ENCODE measurements at places on chromosomes 11 and 22. TPM values are rescaled to one million over a fixed set of nuclear protein-coding genes. Genes with fewer than 3 reads are reported as not detected.
A peak's percentile ranks its signal among the peaks of the same experiment; 100 is the strongest.

- peak; percentile 26 for ATAC-seq
Measured at GRCh38 chr22:19896665-19897355, 42.1 kb upstream of the GNB1L start.

- ATAC-seq = no peak
Measured at GRCh38 chr11:35413598-35413997, 5.8 kb downstream of the SLC1A2 start.

GRCh38 chr22:28896611-28897010 is 13.2 kb downstream of the ZNRF3 start:
- no peak for ATAC-seq

- ATAC-seq = peak; percentile 28
Measured at GRCh38 chr11:77101043-77101537, 1.6 kb upstream of the OMP start.

The KCNQ1OT1 gene
- total RNA-seq = 0.60 TPM

DNA sequence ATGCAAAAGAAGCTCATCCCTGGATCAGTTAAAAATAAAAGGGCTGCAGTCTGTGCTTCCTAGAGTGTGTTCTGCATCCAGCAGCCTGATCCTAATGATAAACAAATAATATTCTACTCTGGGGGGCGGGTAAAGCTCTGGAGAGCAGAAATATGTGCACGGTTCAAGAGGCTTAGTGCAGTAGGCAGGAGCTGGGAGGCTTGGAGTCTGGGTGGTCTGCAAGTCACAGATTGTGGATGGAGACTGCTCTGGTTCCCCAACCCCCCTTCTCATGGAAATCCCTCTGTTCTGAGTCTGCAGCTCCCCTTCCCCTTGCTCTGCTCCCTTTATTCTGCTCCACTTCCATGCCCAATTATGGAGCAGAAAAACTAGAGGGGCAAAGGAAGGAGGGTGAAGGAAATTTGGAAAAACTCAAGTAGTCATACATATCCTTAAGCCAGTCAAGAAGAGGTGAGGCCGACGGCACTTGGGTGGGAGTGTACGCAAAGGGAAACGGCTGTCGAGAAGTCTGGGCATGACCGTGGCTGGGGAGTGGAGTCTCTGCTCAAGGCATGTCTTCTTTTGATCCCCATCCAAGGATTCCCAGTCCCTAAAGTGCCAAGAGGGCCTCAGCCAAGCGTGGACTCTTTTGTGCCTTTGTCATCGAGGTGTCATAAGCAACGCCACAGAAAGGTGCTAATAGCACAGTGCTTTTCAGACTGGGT is 16.3 kb upstream of the CLMP start:
- peak; percentile 59 for ATAC-seq

The MTA2 gene
- 88.4 TPM for total RNA-seq

GRCh38 chr22:46913351-46913750 is 150.9 kb downstream of the TBC1D22A start:
- ATAC-seq = no peak

The ZC3H12C gene
- total RNA-seq = 4.6 TPM

- ATAC-seq = no peak
Measured at GRCh38 chr22:33699176-33699575, 221.1 kb downstream of the LARGE1 start.

GRCh38 chr11:111376181-111376871 is 2.7 kb downstream of the POU2AF1 start:
- ATAC-seq = peak; percentile 10

The PRODH gene
- total RNA-seq = 4.5 TPM

- ATAC-seq = no peak
Measured at GRCh38 chr11:61160487-61161189, 588 bp downstream of the VPS37C start.

GRCh38 chr11:10941414-10941813 is 83.6 kb upstream of the ZBED5 start:
- ATAC-seq = no peak

The FXYD6 gene
- total RNA-seq = 1.6 TPM

The MMP8 gene
- not detected for total RNA-seq

DNA sequence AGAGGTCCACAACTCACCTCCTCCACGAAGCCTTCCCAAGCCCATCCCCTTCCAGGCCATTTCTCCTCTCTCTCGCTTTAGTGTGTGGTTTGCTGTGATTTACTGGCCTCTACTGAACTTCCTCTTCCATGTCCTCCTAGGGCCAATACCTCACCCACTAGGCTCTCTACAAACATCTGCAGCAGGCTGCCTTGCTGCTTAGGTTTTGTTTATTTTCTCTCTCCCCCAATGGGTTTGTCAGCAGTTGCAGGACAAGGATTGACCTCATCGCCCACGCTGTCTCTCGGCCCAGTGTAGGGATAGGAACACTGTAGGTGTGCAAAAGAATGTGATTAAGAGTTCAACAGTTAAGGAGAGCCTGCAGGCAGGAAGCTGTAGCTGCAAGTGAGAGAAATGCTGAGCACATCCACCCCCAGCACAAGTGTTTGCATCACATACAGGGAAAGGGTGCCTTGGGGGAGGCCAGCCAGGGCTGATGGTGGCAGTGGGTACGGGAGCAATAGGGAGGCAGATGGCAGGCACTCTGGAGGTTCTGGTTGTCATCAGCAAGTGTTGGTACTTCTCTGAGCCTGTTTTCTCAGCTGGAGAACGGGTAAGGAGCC is 1.4 kb downstream of the PC start:
- ATAC-seq = no peak

DNA sequence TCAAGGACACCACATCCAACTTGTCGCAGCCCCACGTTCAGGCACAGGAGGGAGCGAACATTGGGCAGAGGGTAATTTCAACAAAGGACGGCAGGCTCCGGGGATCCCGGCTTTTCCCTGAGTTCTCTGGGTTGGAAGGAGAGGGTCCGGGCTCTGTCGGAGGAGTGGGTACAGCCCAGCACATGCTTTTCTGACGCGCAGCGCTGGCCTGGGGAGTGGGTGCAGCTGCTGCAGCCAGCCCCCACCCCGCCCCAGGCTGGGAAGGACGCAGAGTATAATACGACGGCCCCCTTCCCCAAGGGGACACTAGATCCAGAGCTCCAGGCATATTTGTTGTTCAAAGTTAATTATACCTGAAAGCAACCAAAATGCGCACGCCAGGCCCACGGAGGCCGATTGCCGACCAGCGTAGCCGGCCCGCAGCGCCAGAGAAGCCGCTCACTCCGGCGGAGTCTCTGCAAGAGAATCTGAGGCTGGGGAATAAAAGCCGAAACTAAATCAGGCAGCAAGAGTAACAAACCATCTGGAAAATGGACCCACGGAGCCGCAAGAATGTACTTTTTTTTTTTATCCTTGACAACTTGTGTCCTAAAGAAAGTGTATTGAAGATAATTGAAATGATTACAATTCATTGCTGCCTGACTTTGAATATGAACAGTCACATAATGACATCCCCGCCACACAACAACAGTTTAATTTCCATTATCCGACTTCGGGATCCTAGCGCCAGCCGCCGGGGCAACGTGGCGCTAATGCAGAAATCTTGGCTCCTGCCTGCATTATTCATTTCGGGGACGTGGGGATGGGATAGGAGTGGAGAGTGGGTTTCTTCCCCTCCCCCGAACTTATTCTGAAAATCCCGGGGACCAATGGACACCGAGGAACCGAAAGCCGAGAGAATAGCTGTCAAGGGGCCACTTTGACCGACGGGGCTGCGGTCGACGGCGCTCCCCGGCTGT is 14.0 kb upstream of the PAX6 start:
- ATAC-seq = no peak

The MPZL3 gene
- 20.7 TPM for total RNA-seq

GRCh38 chr11:70710192-70710591 is 311.9 kb downstream of the CTTN start:
- no peak for ATAC-seq

- no peak for ATAC-seq
Measured at GRCh38 chr11:6841694-6842093, 3.8 kb upstream of the OR10A5 start.

GRCh38 chr11:122513328-122513727 is 142.2 kb upstream of the UBASH3B start:
- no peak for ATAC-seq

The C22orf31 gene
- total RNA-seq = not detected

DNA sequence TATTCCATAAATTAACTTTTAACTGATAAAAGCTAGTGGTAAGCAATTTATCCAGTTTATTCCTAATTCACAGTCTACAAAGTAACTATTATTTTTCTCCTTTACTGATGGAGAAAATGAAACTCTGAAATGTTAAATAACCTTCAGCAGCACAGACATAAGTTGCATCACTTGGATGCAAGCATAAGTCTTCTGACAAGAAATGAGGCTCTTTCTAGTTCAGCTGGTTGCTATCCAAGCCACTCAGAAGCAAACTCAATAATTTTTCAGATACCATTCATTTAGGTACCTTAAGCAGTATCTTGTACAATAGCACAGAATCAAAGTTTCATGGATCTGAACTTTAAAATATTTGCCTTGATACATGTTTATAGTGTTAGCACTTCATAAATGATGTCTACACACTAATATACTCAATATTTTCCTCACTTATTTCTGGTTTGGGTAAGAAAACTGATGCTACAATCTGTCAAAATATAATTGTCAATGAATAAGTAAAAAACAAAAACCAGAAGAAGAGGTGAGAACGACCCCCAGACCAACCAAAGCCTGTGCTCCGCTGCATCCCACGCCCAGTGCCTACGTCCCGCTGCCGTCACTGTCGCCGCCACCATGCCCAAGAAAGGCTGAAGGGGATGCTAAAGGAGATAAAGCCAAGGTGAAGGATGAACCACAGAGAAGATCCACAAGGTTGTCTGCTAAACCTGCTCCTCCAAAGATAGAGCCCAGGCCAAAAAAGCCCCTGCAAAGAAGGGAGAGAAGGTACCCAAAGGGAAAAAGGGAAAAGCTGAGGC is 18.1 kb downstream of the FAM168A start:
- no peak for ATAC-seq

DNA sequence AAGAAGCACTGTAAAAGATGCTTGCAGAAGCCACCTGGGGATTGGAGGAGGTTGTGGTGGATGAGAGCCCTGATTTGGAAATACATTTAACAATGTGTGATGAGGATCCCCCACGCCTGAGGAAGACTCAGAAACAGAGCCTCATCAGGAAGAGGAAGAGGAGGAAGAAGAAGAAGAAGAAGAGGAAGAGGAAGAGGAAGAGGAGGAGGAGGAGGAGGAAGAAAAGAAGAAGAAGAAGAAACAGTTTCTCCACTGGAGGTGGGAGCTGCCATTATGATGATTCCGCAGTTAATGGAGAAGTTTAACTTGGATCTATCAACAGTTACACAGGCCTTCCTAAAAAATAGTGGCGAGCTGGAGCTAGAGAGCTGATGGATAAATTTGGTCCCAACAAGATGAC is 50.1 kb downstream of the CECR2 start:
- ATAC-seq = no peak

The DMC1 gene
- total RNA-seq = 1.1 TPM

DNA sequence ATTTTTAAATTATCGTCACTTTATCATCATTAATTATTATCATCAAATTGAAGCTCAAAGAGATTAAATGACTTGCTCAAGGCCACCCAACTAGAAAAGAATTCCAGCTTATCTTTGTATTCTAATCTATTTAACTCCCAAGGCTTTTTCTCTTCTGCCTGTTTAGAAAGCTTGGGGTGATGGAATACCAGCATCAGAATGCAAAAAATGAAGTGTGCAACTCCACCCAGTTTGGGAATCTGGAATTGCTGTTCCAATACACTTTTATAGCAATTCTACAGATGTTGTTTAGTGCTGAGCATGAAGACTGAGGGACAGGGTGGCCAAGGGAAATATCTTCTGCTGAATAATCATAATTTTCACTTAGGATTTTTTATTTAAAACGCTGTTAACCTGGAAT is 97.2 kb upstream of the FIBIN start:
- no peak for ATAC-seq

The RAB39A gene
- total RNA-seq = not detected

GRCh38 chr11:10627291-10627690 is 58.8 kb upstream of the LYVE1 start:
- ATAC-seq = no peak

DNA sequence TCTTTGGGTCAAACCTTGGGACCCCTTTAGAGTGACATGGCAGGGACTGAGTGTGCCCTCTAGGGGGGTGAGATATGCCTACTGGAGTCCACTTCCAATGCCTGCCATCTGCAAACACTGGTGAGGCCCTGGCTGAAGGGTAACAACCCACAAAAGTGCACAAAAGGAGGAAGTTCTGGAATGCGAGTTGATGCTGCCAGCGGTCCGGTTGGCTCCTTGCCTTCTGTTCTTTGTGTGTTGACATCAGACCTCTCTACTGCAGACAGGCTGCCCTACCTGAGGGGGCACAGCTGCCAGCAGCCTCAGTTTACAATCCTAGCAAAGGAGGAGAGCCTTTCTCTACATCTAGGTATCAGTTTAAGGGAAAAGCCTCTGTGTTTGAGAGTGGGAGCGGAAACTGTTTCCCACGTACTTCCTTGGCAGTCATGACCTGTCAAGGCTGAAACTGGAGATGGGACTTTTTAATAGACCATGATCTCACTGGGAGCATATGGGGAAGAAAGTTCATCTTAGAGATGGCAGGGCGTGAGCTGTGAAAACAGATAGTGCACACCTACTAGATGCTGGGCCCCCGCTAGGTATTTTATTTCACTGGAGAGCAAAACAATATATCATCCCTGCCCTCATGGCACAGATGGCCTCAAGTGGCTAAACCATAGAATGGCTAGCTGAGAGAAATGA is 27.2 kb downstream of the BMAL1 start:
- no peak for ATAC-seq

DNA sequence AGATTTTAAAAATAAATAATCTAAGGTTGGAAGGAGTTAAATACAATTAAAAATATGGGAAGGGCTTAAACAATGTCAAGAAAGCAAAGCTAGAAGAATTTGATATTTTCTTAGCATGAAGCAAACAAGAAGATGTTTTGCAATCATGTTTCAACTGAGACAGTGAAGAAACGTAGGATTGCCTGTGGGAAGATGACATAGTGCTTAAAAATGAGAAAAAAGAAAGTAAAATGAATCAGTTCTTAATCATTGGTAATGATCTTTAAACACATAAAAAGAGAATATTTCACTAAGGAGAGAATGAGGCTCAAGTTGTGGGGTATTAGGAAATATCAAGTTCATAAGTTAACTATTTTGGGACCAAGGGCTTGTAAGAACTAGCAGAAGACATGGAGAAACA is 855.0 kb downstream of the METTL15 start:
- ATAC-seq = no peak

DNA sequence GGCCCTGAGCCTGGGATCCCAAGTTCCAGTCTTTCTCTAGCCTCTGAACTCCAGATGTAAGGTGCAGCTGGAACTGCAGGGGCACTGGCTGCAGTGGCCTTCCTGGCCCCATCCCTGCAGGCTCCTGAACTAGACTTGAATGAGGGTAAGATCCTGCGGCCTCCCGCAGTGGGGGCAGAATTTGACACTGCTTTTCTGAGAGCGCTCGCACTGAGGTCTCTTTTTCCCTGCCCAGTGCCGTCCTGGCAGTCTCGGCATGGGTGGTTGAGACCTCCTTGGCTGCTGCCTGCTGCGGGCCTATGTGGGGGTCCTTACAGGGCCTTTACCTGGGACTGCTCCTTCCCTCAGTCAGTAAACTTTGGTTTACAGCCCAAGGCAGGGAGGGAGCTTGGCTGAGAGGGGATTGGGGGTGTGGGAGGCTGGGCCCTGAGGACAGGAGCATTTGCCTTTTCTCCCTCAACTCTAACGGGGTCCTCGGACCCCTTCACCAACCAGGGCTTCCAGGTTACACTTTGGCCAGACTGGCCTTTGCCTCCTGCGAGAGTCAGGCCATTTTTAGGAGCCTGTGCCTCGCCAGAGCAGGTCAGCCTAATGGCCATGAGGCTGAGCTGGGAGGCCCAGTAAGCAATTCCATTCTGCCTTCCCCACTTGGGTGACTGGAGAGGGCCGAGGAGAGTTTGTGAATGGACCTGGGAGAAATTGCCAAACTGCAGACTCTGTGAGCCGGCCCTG is 35.4 kb downstream of the FAM83F start:
- ATAC-seq = no peak

All from esophagus mucosa (tissue), 1 donor.